ENCODE measurements at places on chromosomes 13 and 19. TPM values are rescaled to one million over a fixed set of nuclear protein-coding genes. Genes with fewer than 3 reads are reported as not detected.
A peak's percentile ranks its signal among the peaks of the same experiment; 100 is the strongest.

- no peak for DNase-seq
Observed at GRCh38 chr19:16446724-16447368, 24.9 kb downstream of the EPS15L1 start.

DNA sequence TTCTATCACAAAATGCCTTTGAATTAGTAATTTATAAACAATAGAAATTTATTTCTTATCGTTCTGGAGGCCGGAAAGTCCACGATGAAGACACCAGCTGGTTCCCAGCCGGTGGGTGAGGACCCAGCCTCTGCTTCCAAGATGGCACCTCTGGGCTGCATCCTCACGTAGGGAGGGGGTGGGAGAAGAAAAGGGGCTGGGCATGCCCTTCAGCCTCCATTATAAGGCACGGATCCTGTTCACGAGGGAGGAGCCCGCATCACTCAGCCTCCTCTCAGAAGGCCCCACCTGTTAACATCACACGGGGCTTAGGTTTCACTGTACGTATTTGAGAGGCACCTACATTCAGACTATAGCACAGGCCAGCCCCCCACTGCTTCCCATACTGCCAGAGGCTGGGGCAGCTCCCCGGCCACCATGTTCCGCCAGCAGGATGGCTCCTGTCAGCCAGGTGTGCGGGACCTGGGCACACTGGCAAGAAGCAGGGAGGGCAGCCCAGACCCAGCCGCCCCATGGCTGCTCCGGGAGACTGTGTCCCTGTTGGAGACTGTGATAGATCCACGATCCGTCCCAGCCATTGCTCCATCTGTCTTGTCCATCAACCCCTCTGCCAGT lies 131.6 kb downstream of the SOX1 start:
- DNase-seq, result no peak

GRCh38 chr19:46303691-46304397 lies 7.0 kb downstream of the HIF3A start:
- no peak for DNase-seq

- DNase-seq, result no peak
Observed at GRCh38 chr13:111411151-111411858, 90.9 kb downstream of the TEX29 start.

- DNase-seq, result no peak
Observed at GRCh38 chr13:77916488-77916887, 2.1 kb downstream of the EDNRB start.

DNA sequence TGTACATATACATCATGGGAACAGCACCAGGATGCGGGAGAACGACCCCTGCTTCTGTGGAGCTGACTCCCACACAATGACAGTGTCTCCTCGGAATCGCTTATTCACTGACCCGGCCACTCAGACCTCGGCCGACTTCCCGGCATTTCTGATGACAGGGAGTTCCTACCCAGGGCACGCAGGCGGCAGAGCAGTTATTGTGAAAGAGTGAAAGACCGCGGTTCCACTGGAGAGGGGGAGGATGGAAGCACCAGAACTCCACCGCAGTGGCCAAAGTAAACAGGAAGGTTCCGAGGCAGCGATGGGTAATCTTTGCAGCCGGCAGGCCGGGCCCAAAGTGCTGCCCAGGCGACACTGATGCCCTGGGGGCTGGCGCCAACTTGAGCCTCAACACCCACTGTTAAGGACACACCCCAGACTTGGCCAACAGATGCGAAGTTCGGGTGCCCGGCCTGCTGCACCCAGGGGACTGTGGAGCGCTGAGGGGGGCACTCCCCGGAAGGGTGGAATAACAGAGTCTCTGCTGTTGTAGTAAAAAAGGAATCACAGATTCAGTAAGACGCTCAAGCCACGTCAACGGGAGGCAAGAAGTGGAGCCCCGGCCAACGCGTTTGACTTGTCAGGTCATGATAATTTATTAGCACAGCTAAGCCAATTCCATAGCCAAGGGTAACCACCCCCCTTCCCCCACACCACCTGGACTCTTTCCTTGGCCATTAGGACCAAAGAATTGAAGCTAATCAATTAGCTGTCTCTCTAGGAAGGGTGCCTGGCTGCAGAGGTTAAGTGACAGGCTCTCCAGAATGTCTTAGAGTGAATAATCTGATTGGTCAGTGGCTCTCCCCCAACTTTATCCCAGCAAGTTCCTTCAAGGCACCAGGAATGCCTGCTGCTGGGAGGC lies 5.8 kb downstream of the MLLT1 start:
- DNase-seq, result peak; percentile 12

Gene CABP5
- total RNA-seq, result not detected

Gene OR7A5
- not detected for total RNA-seq

- DNase-seq, result peak; percentile 26
Observed at GRCh38 chr19:3618144-3618810, 8.3 kb downstream of the CACTIN start.

Gene OR7C1
- total RNA-seq, result not detected

DNA sequence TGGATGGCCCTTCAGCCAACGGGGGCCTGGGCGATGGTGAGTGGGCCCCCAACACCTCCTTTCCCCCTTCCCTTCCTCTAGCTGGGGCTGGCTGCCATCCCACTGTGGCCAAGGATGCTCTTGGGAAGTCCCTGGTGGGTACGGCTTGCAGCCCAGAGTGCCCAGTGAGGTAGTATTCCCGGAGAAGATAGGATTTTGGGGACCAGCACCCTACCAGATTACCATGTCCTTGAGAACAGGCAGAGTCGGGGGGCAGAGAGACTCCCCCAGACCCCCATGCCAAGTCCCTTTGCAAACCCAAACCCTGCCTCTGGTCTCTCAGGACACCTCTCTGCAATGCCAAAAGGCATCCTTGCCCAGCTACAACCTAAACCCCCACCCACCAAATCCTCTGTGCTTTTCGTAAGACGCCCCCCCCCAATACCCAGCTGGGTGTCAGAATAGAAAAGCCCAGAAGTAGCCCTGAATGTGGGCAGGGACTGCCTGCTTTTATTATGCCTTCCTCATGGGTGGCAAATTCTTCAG lies 1.7 kb downstream of the HIF3A start:
- DNase-seq, result no peak

DNA sequence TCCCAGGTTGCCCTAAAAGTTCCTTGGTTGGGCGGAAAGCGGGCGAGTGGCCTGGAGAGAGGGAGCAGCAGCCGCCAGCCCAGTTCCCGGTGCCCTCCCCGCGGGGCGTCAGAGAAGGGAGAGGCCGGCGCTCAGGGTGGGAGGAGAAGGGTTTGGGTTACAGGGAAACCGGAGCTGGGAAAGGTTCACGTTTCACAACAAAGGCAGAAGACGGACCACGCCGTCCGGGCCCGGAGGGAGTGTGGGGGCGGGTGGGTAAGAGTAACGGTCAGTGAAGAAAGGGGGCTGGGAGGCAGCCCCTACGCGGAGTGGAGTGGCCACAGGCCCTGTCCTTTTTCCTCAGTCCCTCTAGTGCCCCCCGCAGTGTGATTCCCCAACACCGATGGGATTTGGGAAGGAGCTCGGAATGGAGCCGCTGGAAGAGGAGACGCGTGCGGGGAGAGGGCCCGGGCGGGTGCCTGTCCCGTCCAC lies 1.6 kb downstream of the SIX5 start:
- DNase-seq, result peak; percentile 66

DNA sequence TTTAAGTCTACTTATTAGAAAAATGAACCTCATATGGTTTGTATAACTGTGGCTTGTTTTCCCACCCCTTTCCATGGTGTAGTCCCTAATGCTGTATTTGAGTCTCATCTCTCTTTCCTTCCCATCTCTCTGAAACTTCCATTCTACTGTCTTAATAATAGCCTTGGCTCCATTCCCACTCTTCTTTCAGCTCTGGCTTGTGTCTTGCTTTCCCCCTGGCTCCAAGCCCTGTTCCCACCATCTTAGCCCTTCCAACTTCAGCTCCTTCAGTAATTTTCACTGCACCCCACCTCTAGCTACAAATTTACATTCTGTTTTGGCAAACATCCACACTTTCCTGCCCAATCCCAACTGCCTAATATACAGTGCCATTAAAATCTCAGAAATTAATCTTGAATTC lies 137.5 kb downstream of the SLITRK6 start:
- no peak for DNase-seq

DNA sequence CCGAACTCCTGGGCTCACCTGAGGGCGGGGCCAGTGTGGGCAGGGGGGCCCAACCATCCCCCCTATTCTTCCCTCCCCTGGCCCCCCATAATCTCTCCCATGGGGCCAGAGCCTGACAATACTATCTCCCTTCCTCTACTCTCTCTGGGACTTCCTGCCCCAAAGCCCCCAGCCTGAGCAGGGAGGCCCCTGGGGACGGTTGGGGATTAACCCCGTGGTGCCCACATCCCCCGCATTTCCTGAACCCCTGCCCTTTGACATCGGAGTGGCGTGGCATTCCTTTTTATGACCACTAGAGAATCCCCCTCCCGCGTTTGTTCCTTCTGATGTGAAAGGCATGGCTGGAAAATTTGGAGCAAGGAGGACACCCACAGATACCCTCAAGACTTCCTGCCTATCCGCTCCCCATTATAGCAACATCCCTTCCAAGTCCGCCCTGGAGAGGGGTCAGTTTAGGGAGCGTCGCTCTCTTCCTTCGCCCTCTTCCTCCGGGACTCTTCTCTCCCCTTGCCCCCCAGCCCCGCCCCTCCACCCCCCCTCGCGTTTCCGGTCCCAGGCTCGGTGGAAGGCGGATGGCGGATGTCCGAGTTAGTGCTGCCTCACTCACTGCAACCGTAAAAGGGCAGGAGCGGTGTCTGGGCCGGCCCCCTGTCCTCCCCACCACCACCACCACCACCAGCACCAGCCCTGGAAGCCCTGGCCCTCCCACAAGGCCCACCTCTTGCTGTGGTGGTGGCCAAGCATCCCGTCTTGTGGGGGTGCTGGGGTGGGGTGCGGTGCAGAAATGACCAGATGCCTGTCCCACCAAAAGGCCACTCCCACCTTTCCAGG lies 1.8 kb downstream of the VASP start:
- DNase-seq, result peak; percentile 69

DNA sequence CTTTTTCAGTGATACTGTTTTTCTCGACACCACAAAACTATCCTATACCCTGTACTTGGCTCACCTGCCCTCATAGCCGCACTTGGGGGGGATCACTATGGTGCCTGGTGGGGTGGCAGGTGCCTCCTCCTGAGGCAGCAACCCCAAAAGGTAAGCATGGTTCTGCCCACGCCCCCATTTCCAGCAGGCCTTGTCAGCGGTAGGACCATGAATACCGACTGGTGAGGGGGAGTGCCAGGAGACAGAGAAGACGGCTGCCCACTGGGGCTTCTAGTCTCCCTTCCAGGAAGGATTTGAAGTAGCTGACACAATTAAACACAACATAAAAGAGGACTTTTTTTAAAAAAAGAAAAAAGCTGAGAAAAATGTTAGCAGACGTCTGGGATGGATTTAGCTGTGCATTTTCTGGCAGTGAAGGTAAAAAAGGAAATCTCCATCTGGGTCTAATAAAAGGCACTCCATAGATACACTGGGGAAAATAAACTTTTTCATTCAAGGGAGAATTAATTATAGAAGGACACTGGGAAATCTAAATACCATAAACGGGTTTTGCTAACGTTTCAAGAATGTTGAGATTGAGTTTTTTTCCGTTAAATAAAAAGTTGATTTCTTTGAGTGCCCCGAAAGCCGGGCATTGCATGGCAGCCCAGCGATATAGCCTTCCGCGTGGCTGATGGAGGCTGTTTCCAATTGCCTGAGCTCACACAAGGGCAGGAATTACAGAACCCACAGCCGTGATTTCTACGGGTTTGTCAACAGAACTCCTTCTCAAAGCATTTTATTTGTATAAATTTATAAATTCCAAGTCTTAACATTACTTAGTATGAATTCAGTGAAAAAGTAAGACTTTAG lies 45.1 kb downstream of the ATP11A start:
- DNase-seq, result no peak

DNA sequence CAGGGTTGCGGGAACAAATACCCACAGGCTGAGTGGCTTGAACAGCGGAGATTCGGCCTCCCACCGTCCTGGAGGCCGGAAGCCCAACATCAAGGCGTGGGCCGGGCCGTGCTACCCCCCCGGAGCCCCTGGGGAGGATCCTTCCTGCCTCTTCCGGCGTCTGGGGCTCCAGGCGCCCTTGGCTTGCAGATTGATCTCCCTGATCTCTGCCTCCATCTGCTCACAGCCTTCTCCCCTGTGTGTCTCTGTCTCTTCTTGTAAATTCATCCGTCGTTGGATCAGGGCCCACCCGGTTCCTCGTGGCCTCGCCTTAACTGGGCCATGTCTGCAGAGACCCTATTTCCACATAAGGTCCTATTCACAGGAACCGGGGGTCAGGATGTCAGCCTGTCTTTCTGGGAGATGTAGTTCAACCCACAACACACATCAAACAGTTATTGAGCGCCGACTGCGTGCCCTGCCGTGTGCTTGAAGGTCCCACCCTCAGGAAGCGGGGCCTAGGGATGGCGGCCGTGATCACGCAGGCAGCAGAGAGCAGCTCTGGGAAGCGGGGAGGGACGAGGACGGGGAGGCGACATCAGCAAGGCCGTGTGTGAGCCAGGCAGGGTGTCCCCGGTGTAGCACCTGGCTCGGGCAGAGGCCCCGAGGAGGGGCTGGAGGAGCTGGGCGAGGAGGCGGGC lies 21.3 kb downstream of the HCN2 start:
- no peak for DNase-seq

Gene CEBPG
- 35.9 TPM for total RNA-seq

- no peak for DNase-seq
Observed at GRCh38 chr13:40968416-40969000, 50.6 kb downstream of the ELF1 start.

- no peak for DNase-seq
Observed at GRCh38 chr13:31081316-31081715, 80.4 kb downstream of the HSPH1 start.

DNA sequence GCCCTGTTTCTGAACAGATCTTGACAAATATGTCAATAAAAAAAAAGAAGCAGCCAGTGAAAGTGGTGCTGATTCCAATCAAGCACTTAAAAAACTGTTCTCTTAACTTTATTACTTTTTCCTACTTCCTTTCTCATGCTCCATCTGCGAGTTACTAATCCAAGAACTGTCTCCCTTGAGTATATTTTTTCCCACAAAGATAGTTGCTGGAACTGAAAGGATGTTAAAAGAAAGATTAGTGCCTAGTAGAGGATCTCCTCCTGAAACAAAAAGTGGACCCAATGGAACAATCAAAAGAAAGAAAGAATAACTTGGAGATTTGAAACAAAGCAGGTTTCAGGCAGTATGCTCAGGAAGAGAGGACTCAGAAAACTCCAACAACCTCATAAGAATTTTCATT lies 1034.8 kb downstream of the PCDH17 start:
- no peak for DNase-seq

All from HT-29 (cell line).